ENCODE measurements at places on chromosomes 11 and 22. TPM values are rescaled to one million over a fixed set of nuclear protein-coding genes. Genes with fewer than 3 reads are reported as not detected.
A peak's percentile ranks its signal among the peaks of the same experiment; 100 is the strongest.

DNA sequence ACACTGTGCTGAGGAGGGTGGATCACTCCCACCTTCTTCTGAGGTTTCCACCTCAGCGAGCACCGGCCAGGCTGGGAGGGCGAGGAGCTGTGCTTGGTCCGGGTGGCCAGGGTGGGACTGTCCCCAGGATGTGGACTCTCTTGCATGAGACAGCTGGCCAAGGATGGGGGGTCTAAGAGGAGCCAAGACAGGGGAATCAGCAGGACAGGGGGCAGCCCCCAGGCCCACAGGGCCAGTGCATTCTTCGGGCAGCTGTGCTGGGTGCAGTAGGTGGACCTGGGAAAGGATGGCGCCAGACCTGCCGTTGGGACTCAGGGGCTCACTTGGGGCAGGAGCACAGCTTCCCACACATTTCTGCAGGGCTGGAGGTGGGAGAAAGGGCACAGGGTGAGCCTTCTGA lies 9.5 kb downstream of the APOBEC3A start:
- no peaks in the 10 kb centered on the region for H3K36me3 ChIP-seq
- no peak for DNase-seq

DNA sequence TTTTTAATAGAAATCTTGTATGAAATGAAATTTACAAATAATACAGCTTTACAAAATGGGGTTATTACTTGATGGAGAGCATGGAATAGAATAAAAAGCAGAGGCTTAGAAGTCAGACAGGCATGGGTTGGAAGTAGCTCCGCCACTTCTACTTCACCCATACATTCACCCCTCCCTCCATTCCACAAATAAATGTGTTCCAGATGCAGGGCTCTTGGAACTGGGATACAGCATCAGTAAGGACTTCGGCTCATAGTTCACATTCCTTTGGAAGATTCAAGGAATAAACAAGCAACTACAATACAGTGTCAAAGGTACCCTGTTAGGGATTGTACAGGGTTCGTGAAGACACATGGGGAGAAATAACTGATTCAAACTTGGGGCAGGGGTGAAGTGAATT lies 156.8 kb downstream of the WNT11 start:
- H3K27ac ChIP-seq: no peak overlapping the region
- peaks cover 22% of the 10 kb centered on the region for H3K4me1 ChIP-seq
- peaks cover 10% of the 10 kb centered on the region for H3K36me3 ChIP-seq
- DNase-seq: no peak

- H3K27ac ChIP-seq: peak overlapping the region; percentile 18
- DNase-seq: no peak
- no peaks in the 10 kb centered on the region for H3K27me3 ChIP-seq
- H3K4me3 ChIP-seq: no peak overlapping the region
- peaks cover 20% of the 10 kb centered on the region for H3K4me1 ChIP-seq
Measured at GRCh38 chr11:20374741-20375300, 11.3 kb downstream of the HTATIP2 start.

- no peaks in the 10 kb centered on the region for H3K27me3 ChIP-seq
- peak overlapping the region; percentile 40 for H3K27ac ChIP-seq
- H3K36me3 ChIP-seq: no peaks in the 10 kb centered on the region
- H3K4me3 ChIP-seq: no peak overlapping the region
Measured at GRCh38 chr11:15969281-15969680, 387.1 kb downstream of the SOX6 start.

The TCIRG1 gene
- total RNA-seq: 203 TPM

DNA sequence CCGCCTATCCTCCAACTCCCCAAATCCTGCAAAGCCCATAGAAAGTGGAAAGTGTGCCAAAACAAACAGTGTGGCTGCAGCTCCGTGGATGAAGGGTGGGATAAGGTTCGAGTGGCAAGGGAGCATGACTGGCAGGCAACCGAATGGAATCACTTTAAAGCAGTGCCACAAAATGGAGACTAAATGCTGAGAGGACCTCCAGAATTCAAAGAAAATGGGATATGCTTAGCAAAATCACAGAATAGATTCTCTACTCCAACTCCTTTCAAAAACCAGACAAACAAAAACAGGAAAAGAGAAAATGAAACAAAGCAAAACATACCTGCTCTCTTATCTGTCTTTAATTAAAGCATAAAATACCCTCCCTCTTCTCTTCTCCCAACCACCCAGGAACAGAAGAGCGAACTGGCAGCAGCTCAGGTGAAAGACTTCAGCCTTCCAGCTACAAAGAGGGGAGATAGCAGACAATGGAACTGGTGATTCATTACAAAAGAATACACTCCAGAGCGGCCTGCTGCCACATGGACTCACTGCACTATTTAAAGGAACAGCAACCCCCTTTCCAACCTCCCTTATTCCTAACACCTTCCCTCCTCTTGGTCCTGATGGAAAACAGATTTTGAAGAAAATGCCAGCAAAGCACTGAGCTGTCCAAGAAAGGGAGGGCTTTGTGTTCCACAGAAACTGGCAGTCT lies 118.5 kb downstream of the APOL5 start:
- peaks cover 44% of the 10 kb centered on the region for H3K4me1 ChIP-seq
- H3K27ac ChIP-seq: peak overlapping the region; percentile 98
- peak overlapping the region; percentile 83 for H3K4me3 ChIP-seq
- no peaks in the 10 kb centered on the region for H3K27me3 ChIP-seq
- DNase-seq: peak; percentile 80
- no peaks in the 10 kb centered on the region for H3K36me3 ChIP-seq

The MAP6 gene
- 1.3 TPM for total RNA-seq

All from PC-3 (cell line).